Pulmonary artery endothelial cell (primary cell): ENCODE measurements at places on chromosomes 12 and 14. TPM values are rescaled to one million over a fixed set of nuclear protein-coding genes. Genes with fewer than 3 reads are reported as not detected.

CLEC1B gene
- 0.18 TPM in 1 of 2 replicates, not detected in the other for total RNA-seq

PTCSC3 gene
- total RNA-seq = not detected in 2 replicates

GYS2 gene
- not detected in 2 replicates for total RNA-seq

KDM2B gene
- total RNA-seq = 27.8 and 30.5 TPM in 2 replicates

OR10AD1 gene
- not detected in 2 replicates for total RNA-seq

- no peak for DNase-seq
These were observed 113.9 kb downstream of the ANO4 start for GRCh38 chr12:100908501-100908900.

GRCh38 chr12:109951136-109951535 lies 45.0 kb downstream of the GIT2 start:
- DNase-seq = no peak

GRCh38 chr12:2281446-2281845 lies 228.7 kb downstream of the CACNA1C start:
- no peak for DNase-seq

GRCh38 chr12:69534389-69534822 lies 50.9 kb upstream of the CCT2 start:
- peak; percentile 77 for DNase-seq

GRCh38 chr14:20956376-20956976 lies 1.2 kb downstream of the RNASE2 start:
- no peak for DNase-seq
